ENCODE measurements at places on chromosomes 4 and X.

- DNase-seq, result no peak
These were observed 2.0 kb upstream of the FGF2 start for GRCh38 chr4:122824616-122825015.

- DNase-seq, result no peak
These were observed 222 bp downstream of the SMAD1 start for GRCh38 chr4:145481942-145482208.

- DNase-seq, result no peak
These were observed 235.9 kb upstream of the FMR1 start for GRCh38 chrX:147675819-147676218.

- DNase-seq, result no peak
These were observed 264.3 kb upstream of the NOCT start for GRCh38 chr4:138751309-138751708.

DNA sequence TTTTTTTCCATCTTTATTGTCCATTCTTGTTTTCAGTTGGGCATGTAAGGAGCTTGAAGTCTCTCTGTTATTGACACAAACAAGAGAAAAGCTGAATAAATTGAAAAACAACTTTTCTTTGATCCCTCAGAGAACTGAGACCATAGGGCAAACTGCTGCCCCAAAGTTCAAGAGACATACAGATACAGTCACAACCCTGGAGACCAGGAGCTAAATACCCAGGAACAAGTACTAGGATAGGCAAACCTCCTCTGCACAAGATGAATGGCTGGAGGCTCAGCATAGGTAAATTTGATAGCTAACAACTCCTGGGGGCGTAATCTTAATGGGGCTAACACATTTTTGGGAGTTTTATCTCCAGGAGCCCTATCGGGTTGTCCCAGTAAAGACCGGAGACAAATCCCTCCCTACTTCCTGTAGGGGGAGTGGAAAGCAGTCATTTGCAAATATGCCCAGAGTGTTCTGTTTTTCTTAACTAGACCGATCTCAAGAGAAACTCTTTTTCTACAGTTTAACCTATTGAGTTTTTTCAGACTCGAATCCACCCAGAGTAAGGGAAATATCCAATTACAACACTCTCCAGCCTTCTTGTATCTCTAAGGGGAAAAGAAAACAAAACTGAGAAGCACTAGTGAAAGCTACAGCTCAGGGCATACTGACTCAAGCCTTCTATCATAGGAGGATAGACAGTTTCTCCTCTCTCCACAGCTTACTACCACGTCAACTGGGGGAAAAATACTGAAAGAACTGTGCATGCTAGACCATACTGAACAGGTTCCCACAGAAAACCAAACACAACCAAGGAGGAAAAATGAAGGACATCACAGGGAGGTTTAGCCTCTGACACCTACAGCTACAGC lies 23.1 kb downstream of the MAGEA8 start:
- no peak for DNase-seq

- no peak for DNase-seq
These were observed 292.1 kb upstream of the ANKRD50 start for GRCh38 chr4:125004676-125005075.

GRCh38 chr4:80098635-80099034 lies 25.6 kb upstream of the ANTXR2 start:
- DNase-seq, result no peak

- peak; percentile 52 for DNase-seq
These were observed at the start of gene SGCB for GRCh38 chr4:52038103-52038912. TSS of gene SGCB (minus strand) at chr4:52038299. CDS start at chr4:52038259, 40 bp downstream.

DNA sequence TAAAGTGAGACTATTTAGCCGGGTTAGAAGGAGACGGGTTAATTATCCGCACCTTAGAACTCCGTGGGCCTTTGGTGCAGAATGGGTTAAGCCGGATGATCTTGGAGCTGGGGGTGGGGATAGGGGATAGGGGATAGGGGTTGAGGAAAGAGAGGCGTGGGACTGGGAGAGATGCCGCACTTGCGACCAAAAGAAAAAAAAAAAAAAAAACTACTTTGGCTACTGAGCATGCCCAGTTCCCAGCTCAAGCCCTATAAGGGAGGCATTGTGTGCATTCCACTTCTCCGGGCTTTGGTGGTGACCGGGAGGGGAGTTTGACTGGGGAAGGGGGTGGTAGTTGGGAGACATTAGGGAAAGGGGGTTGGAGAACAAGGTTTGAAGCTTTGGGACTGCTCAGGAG lies at the start of gene SLITRK4:
Gene SLITRK4 (minus strand): TSS at position 187 of the 400 bp plus-strand sequence. CDS start 4,993 bp downstream, outside the sequence.
- DNase-seq, result no peak

- DNase-seq, result no peak
These were observed 54.1 kb upstream of the VEGFD start for GRCh38 chrX:15438332-15438731.

- no peak for DNase-seq
These were observed 1602.4 kb downstream of the STIM2 start for GRCh38 chr4:28462766-28463700.

DNA sequence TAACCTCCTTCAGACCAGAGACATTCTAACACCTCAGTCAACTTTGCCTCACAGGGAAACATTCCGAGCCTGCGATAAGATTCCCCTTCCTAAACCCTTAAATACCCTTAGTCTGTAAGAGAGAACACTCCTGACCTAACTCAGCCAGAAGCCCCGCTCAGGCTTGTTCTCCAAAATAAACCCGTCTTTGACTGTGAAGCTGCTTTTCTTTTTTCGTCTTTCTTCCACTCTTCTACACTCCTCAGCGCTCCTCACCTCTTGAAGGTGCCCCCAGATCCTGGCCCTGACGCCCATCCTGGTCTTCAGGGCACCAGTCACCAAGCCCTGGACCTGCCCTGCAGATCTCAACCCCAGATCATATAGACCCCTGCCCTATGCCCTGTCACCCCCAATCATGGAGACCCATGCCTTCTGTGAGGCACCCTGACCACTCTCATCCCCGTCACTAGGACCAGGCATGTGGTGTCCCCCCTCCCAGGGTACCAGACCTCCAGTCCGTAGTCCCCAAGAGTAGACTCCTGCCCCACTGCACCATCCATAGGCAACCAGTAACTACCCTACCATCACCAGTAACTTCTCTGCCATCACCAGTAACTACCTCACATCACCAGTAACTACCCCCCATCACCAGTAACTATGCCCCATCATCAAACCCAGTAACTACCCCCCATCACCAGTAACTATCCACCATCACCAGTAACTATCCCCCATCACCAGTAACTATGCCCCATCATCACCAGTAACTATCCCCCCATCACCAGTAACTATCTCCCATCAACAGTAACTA lies 3.5 kb downstream of the ASMTL start:
- no peak for DNase-seq
